ENCODE measurements at places on chromosomes 5 and 9. TPM values are rescaled to one million over a fixed set of nuclear protein-coding genes. Genes with fewer than 3 reads are reported as not detected.
A peak's percentile ranks its signal among the peaks of the same experiment; 100 is the strongest.

SPATA9 gene
- not detected for total RNA-seq

SAXO1 gene
- not detected for total RNA-seq

COX7C gene
- total RNA-seq = 550 TPM

PPP3R2 gene
- not detected for total RNA-seq

DNA sequence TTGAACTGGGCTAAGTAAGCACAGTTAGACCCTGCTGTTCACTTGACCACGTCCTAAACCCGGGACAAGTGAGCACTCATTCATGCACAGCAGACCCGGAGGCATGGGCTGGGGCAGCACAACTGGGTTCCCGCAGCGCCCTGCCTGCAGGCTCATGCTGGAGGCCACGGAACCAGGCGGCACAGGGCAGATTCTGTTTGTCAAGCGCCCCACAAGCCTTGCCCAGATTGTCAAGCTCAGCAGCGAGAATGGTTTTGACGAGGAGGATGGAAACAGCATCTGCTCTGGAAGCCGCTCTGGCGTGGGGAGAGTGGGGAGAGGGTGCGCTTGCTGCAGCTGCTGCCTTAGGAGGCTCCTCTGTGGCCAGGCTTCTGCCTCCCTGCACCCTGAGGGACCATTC lies 32.7 kb downstream of the PRRT1B start:
- no peak for DNase-seq
- H3K4me1 ChIP-seq = no peaks in the 10 kb centered on the region
- H3K27ac ChIP-seq = no peak overlapping the region
- H3K36me3 ChIP-seq = peaks cover 3% of the 10 kb centered on the region
- no peak overlapping the region for H3K4me3 ChIP-seq

GRCh38 chr9:134377976-134378375 lies 51.7 kb downstream of the RXRA start:
- H3K4me1 ChIP-seq = peaks cover 91% of the 10 kb centered on the region
- H3K4me3 ChIP-seq = peak overlapping the region; percentile 56
- no peaks in the 10 kb centered on the region for H3K36me3 ChIP-seq
- H3K27ac ChIP-seq = peak overlapping the region; percentile 96
- DNase-seq = no peak
